ENCODE measurements at places on chromosomes 16 and 17.

GRCh38 chr17:72294487-72294893 lies 173.7 kb downstream of the SOX9 start:
- no peak for DNase-seq

DNA sequence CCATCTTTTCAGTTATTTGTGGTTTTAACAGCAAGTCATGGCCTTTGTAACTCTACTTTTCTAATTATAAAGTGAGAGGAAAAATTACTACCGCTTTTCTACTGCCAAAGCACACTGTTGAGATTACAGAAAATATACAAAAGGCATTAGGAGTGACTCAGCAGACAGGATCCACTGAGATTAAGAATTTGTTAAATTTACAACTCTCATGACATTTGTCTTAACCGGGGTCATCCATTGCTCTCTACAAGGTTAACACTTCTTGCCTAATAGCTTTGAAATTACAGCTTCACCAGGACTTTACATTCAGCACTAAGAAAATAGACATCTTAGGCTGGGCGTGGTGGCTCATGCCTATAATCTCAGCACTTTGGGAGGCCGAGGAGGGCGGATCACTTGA lies 93.4 kb downstream of the SSH2 start:
- DNase-seq = no peak

DNA sequence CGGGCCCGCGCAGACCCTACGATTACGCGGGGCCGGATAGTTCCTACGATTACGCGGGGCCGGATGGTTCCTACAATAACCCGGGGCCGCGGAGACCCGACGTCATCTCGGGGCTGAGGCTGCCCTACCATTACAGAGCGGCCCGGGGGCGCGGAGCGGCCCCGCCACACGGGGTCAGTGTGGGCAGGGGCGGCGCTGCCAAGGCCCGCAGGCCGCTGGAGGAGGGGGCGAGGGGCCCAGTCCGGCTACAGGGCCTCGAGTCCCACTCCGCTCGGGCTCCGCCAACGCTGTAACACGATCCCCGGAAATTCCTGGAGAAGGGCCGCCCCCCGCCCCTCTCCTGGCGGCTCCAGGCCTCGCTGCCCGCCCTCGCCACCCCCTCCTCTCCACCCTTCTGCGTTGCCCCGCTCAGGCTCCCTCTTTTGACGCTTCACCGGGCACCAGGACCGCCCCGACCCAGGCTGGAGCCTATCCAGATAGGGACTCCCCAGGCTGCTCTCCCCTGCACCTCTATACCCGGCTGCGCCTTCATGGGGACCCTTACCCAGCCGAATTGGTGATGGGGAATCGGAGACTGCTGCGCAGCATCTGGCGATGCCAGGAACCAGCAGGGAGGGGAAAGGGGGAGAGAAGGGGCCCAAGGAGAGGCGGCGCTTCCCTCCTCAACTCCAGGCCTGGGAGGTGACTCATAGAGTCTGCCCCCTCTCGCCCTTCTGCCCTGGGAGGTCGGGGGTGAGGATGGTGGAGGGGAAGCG lies at the start of gene RAB34:
Gene RAB34, minus strand, starts transcription at position 291 of the 755 bp plus-strand sequence. CDS start 602 bp downstream, outside the sequence.
- DNase-seq = no peak

GRCh38 chr17:21082001-21082436 lies 39.2 kb upstream of the USP22 start:
- no peak for DNase-seq

DNA sequence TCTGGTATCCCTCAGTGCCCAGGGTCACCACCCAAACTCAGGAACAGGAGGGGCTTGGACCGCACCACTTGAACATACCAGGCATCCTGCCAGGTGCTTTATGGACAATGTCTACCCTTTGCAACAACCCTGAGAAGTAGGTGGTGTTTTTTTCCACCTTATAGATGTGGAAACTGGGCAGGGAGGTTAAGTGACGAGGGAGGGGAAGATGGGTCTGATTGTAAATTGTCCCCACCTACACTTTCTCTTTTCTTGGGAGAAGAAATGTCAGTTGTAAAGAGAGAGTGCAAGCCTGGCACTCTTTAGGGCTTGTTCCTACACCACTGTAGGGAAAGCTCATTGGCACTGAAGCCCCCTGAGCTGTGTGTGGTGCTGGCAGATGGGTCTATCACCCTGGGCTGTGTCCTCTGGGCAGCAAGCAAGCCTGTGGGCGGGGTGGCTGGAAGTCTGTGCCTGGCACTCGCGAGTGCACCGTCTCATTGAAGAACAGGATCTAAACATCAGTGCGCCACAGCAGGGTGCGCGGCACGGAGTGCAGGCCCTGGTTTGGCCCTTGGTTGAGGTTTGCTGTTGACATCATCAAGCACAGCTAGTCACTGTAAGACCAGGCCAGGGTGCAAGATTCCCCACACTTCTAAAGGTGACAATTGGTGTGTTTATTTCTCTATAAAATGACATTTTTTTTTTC lies 15.1 kb downstream of the NOD2 start:
- DNase-seq = peak; percentile 54

DNA sequence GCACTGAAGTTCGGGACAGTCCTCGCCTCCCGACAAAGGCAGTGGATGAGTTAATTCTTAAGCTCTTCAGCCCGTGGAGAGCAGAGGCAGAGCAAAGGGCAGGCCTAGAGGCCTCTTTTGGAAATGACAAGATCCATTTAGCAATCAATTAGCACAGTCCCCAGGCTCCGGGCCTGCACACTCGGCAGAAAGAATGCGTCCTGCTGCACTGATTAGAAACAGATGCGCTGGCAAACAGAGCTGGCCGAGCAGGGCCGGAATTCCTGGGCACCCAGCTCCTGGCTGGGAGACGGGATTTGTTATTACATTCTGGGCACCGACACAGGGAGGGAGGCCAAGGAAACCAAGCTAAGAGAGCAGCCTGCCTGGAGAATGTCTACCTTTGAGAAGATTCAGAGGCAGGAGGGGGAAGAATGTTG lies 162.9 kb downstream of the COPRS start:
- DNase-seq = no peak

GRCh38 chr16:69918241-69918640 lies 32.9 kb upstream of the CLEC18A start:
- DNase-seq = no peak

DNA sequence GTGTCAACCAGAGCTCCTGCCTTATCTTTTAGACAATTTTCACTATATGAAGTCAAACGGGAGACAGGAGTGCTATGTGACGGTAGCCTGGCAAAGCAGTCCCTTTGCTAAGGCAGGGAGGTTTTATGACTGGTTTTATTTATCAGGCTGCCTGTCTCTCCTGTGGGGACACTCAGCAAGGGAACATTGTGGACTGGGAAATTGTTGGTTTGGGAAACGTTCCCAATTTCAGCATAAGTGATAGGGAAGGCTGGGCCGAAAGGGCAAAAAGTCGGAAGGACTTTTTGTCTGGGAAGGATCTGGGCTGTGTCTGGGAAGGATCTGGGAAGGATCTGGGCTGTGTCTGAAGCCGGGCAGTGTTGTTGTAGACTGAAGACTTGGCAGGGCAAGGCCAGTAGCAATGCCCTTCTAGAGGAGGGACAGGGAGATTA lies 211.2 kb downstream of the PARN start:
- no peak for DNase-seq

GRCh38 chr17:63934183-63935112 lies 2.3 kb upstream of the CD79B start:
- DNase-seq = no peak

- DNase-seq = no peak
Measured at GRCh38 chr17:39529455-39529854, 68.2 kb downstream of the CDK12 start.

DNA sequence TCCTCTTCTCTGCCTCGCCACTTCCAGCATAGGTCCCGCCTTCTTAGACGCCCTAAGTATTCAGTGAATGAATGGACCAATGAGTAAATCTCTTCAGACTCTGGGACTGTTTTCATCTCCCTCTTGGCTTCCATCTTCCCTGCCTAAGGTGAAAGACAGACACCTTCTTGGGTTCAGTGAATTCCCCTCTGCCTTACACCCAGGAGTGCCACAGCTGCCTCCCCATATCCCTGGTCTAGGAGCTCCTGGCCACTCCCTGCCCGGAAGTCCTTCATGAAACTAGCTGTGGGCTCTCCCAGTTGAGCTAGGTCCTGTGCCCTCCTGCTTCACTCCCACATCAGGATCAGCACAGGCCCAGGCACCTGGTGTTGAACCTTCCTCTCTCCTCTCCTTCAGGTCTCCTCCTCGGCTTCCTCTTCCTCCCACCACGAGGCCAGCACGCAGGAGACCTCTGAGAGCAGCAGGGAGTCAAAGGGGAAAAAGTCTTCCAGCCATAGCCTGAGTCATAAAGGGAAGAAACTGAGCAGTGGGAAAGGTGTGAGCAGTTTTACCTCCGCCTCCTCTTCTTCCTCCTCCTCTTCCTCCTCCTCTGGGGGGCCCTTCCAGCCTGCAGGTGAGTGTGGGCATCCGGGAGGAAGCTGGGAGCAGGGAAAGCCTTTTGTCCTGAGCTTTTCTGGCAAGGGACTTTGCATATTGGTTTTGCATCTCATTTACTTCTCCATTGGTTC lies 10.3 kb downstream of the MLLT6 start:
- DNase-seq = no peak

DNA sequence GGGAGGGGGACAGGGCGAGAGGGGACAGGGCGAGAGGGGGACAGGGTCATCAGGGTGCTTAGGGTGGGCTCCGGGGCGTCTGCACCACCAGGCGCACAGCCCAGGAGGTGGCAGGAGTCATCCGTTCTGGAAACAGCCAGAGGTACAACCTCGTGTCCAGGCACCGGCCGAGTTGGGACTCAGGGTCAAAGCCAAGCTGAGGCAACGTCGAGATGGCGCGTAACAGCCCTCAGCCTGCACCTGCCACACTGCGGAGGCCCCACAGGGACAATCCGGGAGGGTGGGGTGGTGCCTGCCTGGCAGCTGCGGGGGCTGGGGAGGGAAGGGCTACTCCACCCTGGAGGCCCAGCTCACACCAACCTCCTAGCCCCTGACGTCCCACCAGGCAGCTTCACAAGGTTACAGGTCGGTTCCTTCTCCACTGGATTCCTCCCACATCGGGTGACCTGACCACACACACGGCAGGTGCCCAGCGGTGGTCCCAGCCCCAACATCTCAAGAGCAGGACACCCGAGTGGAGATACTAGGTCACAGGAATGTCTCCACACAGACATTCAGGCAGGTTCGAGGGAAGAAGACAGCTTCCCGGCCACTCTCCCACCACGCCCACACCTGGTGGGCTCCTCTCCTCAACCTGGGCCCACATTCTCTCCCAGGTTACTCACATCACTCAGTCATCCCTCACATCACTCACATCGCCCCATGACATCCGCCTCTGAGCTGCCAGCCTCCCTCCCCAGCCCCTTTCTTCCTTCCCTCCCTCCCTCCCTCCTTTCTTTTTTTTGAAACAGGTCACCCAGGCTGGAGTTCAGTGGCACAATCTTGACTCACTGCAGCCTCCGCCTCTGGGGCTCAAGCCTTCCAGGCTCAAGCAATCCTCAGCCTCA lies 47.3 kb downstream of the RPH3AL start:
- DNase-seq = no peak

GRCh38 chr17:75645501-75645888 lies 12.3 kb downstream of the SMIM5 start:
- DNase-seq = no peak

- no peak for DNase-seq
Measured at GRCh38 chr17:65487990-65488389, 73.5 kb downstream of the AXIN2 start.

DNA sequence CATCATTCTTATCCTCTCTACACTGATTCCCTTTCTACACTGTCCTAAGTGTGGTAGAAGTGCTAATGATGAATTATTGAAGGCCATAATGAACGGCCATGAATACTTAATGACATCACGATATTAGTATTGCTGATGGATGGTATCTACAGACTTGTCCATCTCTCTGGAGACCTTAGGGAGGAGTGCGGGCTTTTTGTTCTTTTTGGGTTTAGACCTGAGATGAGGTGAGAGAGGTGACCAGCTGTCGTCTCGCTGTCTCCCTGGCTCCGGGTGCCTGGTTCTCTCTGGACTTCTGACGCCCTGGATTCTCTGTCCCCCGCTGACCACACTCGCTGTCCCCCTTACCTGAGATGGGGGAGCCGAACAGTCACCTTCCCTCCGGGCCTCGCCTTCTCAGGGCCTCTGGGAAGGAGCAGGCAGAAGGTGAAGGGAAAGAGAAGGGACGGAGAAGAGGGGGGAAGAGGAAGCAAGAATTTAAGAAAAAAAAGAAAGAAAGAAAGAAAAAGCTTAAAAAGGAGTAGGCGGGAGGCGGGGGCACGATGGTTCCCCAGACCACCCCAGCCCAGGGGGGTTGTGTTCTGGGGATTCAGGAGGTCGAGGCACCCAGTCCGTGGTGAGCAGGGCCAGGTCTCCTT lies 17.1 kb downstream of the SGCA start:
- no peak for DNase-seq

All from CD4-positive, alpha-beta T cell treated with Interleukin-6 for 4 hours (primary cell).